ENCODE measurements at places on chromosomes 6 and 20.

DNA sequence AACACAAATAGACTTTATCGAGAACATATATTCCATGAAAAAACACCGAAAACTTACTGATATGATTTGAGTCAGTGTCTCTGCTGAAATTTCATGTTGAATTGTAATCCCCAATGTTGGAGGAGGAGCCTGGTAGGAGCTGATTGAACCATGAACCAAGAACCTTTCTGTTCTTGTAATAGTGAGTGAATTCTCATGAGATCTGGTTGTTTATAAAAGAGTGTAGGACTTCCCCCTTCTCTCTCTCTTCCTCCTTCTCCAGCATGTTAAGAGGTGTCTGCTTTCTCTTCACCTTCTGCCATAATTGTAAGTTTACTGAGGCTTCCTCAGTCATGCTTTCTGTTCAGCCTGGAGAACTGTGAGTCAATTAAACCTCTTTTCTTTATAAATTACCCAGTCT is 1289.3 kb upstream of the CITED2 start:
- no peak for DNase-seq

- no peak for DNase-seq
These were observed 116.5 kb downstream of the FAM120B start for GRCh38 chr6:170423030-170423429.

DNA sequence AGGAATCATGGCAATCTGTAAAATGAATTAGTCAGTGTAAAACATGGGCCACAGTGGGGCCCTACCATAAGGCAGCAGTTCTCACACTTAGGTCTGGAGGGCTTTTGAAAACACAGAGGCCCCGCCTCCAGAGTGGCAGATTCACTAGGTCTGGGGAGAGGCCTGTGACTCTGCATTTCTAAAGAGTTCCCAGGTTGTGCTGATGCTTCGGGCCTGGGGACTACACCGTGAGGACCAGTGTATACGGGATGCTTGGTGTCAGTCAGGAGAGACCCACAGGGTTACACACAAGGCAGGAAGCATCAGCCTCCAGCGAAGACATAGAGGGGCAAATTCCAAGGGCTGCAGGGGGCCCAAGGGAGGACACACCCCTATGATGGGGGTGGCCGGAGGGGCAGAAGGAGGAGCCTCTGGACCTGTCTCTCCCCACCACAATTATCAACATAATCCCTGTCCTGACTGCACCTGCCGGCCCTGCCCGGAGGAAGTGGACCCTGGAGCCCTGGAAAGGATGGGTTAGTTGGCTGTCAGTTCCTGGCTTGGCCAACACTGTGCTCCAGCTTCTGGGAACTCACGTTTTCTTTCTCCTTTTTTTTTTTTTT is 46.7 kb downstream of the FGD2 start:
- no peak for DNase-seq

DNA sequence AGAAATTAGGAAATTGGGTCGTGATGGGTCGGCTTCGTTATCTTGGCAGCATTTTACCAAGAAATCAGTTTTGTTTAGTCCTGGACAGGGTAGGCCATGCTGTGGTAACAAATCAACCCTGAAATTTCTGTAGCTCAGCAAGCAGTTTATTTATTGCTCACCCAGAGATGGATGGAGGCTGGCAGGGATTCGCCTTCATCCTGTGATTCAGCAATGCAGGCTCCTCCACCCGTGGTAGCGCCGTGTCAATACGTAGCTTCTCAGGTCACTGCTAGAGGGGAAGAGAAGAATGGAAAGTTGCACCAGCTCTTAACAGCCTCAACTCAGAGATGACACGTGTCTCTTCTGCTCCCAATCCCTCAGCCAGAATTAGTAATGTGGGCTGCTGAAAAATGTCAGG is 157.0 kb upstream of the SGK1 start:
- no peak for DNase-seq

- no peak for DNase-seq
These were observed 5.4 kb downstream of the TRIM15 start for GRCh38 chr6:30168741-30169140.

GRCh38 chr6:86148586-86148985 is 505.9 kb upstream of the SYNCRIP start:
- no peak for DNase-seq

DNA sequence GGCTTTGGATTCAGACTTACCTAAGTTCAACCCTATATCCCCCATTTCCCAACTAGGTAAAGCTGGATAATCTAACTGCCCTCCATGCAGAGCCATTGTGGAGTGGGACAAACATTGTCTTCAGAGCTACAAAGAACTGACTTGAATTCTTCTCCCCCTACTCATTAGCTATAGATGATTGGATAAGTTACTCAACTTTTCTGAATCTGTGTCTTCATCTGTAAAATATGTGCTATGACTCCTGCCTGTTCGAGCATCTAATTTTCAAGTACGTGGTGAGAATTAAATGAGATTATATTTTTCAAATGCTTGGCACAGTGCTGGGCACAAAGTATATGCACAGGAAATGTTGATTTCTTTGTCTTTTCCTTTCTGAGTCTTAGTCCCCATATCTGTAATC is 240.3 kb upstream of the TCF21 start:
- no peak for DNase-seq

DNA sequence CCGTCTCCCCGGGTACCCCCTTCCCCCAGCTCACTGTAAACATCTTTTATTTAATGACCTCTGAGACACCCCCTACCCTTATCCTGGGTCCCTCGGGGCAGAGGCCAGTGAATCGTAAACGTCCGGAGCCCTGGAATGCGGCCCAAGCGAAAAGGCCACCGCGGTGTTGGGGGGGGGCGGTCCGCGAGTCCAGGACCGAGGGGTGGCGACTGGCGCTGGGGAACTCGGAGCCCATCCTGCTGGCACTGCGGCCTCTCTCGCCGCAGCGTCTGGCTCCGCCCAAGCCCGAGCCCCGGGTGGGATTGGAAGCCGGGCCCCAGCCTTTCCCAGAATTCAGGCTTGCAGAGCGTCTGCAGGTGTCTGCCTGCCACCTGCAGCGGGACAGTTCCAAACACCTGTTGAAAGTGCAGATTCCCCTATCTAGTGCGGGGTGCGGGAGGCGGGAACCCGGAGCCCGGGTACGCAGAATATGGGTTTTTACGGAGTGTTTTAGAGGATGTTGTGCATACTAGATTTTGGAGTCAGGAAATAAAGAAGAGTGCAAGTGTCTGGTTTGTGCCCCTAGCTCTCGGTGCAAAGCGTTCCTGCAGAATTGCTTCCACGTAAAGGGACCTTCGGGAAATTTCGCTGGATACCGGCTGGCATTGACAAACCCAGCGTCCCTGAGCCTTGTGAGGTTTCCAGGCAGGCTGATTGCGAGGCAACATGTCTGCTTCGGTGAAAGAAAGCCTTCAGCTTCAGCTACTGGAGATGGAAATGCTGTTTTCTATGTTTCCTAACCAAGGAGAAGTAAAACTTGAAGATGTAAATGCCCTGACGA is 800 bp downstream of the RWDD2A start:
- DNase-seq: peak; percentile 29

DNA sequence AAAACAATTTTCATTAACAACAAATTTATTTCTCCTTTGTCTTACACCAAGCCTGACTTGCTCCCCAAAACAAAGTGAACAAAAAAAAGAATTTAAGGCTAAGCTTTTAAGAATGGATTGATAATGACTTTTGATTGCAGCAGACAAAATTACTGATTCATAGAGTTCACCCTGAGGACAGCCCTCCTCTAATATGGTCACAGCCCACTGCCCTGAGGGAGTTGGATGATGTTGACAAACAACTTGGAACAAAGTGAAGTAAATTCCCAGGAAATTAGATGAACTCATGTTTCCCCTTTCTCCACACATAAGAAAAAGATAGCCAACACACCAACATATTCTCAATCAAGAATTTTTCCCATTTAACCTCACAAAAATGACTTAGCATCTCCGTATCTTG is 7.7 kb upstream of the ISM1 start:
- DNase-seq: no peak

- no peak for DNase-seq
These were observed 47.5 kb downstream of the KCNQ5 start for GRCh38 chr6:72669324-72669723.

DNA sequence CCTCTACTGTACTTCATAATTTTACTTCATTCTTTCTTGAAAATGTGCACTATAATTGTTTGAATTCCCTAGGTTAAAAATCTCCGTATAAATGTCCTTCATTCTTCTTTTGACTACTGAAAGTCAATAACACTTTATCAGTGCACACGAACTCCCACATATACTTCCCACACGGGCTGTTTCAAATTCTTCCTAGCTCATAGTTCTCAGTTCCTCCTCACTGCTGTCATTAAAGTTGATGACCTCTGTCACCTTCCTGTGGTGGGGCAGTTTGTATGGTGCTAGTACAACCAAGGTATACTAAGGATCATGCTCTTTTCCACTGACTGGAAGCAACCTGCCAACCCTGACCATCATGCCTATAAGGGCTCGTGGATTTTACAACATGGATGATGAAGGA is 40.0 kb upstream of the CD2AP start:
- no peak for DNase-seq

DNA sequence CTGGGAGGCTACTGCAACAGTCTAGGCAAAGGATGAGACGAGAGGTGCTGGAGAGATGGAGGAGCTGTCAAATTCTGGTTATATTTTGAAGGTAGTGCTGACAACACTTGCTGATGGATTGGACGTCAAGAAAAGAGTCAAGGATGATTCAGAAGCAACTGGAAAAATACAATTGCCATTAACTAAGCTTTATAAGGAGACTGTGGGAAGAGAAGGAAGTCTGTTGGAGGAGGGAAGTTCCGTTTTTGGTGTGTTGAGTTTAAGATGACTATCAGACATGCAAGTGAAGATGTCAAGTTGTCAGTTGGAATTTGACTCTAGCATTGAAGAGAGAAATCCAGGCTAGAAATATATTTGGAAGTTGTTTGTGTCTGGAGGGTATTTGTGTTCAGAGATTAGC is 358.1 kb downstream of the RNGTT start:
- DNase-seq: no peak

DNA sequence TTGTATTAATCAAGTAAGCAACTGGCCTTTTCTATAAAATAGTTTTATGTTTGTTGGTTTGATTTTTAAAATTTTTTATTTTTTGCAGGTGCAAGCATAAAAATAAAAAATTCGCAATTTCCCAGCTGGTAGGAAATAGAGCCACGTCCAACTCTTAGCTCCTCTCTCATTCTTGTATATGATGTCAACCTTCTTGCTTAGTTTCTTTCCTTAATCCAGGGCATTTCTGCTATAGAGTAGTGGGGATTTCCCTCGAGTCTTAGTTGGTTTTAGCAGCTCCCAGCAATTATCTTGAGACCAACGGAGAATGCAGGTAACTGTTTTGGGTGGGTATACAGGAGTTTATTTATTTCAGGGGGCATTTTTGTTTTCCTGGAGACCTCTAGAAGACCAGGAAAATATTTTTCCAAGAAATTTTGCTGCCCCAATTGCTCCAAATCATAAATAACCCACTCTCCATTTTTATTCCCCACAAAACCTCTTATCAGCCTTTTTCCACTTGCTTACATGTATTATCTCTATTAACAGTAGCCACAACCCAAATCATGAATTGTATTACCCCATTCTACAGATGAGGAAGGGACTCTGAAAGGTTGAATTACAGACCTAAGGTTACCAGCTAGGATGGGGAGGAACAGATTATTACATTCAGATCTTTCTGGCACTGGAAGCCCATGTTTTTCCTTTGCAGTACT is 18.4 kb downstream of the PHACTR2 start:
- DNase-seq: no peak

DNA sequence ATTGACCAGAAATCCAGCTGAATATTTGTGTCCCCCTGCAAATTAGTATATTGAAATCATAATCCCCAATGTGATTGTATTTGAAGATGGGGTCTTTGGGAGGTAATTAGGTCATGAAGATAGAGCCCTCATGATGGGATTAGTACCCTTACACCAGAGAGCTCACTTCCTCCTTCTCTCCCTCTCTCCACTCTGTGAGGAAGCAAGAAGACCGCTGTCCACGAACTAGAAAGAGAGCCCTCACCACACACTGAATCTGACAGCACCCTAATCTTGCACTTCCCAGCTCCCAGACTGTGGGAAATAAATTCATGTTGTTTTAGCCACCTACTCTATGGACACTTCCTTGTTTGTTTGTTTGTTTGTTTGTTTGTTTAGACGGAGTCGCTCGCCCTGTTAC is 11.9 kb upstream of the PLAGL1 start:
- no peak for DNase-seq

DNA sequence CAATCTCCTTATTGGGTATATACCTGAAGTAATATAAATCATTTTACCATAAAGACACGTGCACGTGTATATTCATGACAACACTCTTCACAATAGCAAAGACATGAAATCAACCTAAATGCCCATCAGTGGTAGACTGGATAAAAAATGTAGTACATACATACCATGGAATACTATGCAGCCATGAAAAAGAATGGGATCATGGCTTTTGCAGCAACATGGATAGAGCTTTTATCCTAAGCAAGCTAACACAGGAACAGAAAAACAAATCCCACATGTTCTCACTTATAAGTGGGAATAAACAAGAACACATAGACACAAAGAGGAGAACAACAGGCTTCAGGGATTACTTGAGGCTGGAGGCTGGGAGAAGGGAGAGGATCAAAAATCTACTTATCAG is 208.3 kb upstream of the QKI start:
- DNase-seq: no peak

GRCh38 chr6:128474481-128474880 is 45.9 kb downstream of the PTPRK start:
- no peak for DNase-seq

DNA sequence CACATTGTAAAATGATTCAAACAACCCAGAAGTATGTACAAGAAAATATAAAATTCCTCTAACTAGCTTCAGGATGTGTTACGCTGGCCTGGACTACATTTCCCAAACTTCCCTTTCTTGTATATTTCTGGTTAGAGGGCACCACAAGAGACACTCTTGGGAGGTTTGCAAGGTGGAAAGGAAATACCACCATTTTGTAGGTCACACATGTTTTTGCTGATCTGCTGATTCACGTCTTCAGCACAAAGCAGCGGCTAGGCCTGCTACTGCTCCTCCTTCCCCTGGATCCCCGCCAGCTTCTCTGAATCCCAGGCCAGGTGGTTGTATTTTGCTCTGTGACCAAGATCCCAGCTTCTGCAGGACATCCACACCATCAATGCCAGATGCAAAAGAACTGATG is 104.2 kb downstream of the AGPAT4 start:
- DNase-seq: peak; percentile 84

GRCh38 chr6:133827766-133828165 is 61.1 kb upstream of the TCF21 start:
- no peak for DNase-seq

DNA sequence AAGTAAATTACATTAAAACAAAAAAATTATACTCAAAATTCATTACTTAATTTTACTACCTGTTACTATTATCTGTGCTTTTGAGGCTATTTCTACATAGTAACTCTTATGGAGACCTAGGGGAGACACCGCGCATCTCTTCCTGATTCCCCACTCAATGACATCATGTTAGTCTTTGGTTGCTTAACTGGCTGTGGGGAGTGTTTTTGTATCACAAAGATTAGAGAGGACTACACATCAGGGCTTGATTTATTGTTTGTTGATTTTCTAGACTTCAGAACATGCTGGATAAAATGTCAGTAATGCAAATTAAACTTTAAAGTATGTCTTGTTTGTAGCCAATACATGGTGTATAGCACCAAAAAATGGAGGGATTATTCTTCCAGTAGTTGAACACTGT is 26.0 kb downstream of the SLC2A10 start:
- DNase-seq: no peak

GRCh38 chr20:13353261-13353945 is 132.3 kb downstream of the ISM1 start:
- DNase-seq: no peak

Measured in DMS79 treated with DMSO at 0.1 percent for 48 hours (cell line).